ENCODE measurements at places on chromosomes 4 and X.

DNA sequence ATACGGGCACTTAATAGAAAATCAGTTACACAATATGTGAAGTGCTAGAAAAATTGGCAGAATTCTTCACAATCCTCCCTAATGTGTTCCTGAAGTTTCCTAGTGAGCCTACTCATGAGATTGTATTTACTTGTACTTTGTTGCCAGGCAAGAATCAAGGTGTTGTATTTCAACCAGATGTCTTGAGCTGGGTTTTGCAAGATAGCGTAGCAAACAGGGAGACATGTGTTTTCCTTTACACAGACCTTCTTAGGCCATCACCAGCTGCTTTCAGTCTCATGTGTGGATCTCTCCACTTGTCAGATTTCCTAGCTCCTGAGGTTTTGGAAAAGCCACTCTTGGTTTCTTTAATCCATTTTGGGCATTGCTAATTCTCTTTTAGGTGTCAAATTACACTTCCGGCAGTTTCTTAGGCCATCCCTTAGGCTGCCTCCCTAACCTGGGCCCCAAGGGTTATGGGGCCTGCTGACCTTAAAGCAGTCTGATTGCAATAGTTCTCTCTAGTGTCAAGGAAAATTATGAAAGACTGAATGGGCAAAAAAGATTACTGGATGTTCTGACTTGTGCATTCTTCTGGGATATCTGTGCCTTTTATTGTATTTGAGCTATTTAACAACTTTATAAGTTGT is 12.2 kb upstream of the EDA start:
- DNase-seq, result no peak

DNA sequence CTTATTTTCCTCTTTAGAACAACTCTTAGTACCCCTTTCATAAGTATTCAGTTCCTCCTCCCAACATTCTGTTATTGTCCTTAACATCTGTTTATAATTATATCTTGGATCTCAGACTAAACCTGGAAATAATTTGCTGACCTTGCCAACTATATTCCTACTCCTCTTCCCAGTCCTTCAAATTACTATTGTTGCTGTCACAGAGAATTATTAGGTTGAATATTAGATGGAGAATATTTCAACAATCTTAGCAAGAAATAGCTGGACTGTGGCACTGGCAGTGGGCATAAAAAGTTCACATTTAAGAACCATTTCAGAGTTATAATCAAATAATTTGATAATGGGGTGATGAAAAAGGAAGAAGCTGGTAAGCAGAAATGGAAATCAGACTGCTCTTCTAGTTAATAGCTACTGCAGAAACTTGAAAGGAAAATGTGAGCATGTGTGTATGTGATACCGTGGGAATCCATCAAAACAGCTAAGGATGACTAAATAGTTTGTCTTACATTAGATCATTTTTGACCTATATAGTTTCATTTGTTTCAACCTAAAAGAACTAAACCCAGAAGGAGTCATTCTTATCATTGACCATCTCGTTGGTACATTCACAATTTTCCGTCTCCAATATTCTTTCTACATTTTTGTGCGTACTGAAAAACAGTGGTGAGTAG is 43.3 kb upstream of the PRDM8 start:
- no peak for DNase-seq

DNA sequence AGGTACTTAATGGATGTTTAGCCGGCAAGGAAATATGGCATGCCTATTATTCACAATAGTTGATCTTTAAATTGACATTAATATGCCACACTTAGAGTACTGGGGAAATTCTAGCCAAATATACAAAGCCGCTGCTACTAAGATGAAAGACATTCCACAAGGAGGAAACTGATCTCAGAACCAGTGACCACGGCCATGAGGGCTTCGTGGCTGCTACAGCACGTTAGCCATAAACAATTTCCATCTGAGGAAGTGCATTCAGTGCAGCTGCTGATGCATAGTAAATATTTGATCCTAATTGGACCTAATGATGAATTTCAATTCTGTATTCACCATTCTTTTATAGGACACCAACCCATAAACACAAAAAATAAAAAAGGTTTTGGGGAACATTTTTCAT is 59.1 kb downstream of the SORBS2 start:
- no peak for DNase-seq

GRCh38 chr4:48103483-48104139 is 30.4 kb downstream of the TXK start:
- DNase-seq, result no peak

DNA sequence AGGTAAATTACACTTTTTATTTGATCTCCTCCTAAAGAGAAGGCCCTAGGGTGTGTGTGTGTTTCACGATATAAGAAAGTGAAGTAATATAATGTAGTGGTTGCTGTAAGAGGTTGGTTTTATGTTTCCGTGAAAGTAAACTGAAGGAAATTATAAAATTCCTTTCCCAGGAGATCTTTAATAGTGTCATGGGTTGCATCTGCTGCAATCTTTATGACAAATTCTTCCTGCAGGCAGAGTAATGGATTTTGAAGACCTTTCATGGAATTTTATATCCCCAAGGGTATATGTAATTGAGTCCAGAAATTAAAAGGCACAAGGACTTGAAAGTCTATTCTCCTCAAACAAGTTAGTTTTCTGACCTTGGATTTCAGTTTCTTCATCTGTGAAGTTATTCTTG is 538.6 kb downstream of the ANKRD50 start:
- no peak for DNase-seq

DNA sequence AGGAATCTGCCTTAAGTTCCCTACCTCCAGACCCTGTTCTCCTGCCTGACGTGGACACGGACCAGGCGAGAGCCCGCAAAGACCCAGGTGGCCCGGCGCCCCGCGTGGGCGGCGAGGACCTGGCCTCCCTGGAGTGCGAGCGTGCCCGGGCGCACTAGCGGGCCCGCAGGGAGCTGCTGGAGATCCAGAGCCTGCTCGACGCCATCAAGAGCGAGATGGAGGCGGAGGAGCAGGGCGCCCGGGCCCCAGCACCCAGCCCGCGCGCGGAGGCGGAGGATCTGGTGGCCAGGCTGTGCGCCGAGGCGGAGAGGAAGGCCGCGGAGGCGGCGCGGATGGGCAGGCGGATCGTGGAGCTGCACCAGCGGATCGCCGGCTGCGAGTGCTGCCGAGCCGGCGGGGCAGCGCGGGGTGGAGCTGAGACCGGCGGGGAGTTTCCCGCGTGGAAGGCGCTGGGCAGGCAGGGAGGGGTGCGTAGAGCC is 18.2 kb downstream of the MRFAP1 start:
- DNase-seq, result no peak

- no peak for DNase-seq
These were observed 29.4 kb downstream of the IRF2 start for GRCh38 chr4:184444953-184445309.

DNA sequence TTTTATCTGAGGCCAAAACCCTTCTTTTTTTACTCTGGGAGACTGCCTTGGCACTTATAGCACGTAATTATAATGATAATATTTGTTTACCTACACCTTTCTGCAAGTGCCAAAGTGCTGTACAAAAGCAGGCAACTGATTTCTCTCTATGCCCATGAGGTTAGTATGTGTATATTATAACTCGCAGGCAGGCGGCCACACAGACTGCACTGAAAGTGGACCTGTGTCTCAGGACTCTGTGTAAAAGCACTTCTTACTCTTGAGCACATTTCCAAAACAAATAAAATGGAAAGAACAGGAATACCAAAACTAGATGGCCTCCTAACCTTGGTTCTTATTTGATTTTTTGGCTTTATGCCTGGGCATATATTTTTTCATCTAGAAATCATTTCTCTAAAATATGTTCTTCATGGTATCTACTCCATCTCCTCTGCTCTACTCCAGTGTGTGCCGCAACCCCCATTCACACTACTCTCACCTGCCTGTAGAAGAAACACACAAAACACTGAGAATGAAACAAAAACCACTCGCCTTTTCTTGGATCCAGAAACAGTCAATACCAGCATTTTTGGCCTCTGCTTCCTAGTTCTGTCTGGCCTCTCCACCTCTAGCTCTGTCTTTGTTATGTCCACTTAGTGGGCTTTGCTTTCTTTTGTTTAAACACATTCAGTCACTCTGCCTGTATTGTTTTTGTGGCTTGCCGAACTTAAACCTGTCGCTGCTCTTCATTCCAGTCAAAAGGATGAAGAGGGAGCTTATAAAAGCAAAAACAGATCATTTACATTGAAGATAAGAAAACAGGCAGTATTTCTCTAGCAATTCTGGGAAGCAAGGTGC is 934.5 kb upstream of the TENM3 start:
- no peak for DNase-seq

DNA sequence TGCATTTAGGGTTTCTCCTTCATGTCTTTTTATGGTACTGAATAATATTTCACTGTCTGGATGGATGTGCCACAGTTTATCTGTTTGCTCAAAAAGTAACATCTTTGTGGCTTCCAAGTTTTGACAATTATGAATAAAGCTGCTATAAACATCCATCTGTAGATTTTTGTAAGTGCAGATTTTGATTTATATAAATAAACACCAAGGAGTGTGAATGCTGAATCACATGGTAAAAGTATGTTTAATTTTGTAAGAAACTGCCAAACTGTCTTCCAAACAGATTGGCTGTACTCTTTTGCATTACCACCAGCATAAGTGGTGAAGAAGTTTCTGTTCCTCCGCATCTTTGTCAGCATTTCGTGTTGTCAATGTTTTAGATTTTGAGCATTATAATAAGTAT is 158.7 kb upstream of the GIMD1 start:
- DNase-seq, result no peak

DNA sequence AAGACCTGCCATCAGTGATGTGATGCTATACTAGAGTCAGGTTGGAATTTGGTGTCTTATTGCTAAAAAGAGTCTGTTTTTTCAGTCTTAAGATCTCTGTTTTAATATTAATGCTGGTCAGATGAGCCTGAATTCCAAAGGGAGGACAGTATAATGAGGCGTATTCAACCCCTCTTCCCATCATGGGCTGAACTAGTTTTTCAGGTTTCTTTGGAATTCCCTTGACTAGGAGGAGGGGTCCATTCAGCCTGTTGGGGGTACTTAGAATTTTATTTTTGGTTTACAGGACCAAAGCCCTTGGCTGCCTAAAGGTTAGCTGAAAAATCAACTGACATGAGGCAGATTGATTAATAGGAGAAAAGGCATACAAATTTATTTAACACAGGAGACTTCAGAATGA is 24.1 kb upstream of the PI4K2B start:
- DNase-seq, result no peak

DNA sequence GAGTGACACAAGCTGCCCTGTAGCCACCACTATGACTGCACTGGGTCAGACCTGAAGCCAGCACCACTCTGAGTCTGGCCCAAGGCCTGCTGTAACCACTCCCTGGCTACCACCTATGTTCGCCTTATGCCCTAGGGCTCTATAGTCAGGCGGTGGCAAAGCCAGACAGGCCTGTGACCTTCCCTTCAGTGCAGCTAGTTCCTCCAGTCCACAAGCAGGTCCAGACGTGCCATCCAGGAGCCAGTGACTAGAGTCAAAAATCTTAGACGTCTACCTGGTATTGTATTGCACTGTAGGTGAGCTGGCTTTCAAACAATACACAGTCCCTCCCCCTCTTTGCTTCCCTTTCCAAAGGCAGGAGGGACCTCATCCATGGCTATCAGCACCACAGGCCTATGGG is 54.0 kb upstream of the RNF128 start:
- no peak for DNase-seq

DNA sequence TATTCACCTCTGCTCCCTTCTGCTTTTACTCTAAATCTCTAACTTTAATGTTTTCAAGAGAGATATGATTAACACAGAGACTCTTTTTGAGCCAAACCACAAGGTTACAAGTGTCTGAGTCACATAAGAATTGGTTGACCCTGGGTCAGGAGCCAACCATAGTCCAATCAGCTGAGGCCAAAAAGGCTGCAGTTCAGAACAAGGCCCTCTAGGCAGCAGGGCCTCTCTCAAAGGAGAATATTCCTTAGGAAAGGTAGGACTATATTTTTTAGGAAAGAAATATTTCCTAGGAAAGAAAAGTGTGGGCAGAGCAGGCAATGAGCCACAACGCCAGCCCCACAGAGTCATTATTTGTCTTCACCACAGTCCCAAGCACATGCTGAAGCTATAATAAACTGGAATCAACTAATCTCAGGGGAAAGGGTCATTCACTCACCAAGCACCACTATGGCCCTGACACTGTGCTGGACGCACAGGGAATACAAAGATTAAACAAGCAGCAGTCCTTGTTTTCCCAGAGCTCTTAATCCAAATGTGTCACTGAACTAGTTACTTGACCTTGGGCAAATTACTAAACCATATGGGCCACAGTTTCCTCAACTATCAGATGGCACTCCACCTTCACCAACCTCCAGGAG is 2.2 kb downstream of the ATP8A1 start:
- peak; percentile 25 for DNase-seq

GRCh38 chrX:67500617-67501016 is 43.2 kb upstream of the AR start:
- no peak for DNase-seq

GRCh38 chrX:22974616-22975015 is 25.1 kb upstream of the DDX53 start:
- DNase-seq, result no peak

- DNase-seq, result no peak
These were observed 37.6 kb downstream of the MAGEB5 start for GRCh38 chrX:26253526-26253925.

DNA sequence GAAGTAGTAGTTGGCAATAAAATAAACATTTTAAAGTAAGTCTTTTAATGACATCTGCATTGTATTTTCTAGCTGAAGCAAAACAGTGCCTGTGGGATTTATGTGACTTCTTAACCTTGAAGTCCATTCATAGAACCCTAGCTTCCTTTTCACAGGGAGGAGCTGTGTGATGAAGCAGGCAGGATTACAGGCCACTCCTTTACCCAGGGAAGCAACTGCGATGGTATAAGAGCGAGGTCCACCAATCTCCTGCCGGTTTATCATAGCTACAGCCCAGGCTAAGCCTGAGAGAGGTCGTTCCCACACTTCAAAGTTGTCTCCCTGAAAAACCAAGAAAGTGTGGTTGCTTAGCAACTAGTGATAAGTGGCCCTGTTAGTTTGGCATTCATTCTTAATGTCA is 7.0 kb downstream of the RPL36A start:
- DNase-seq, result no peak

- no peak for DNase-seq
These were observed 3.8 kb downstream of the ARHGAP10 start for GRCh38 chr4:147735413-147736301.

- no peak for DNase-seq
These were observed 33.5 kb downstream of the MAPK10 start for GRCh38 chr4:86326400-86326799.

DNA sequence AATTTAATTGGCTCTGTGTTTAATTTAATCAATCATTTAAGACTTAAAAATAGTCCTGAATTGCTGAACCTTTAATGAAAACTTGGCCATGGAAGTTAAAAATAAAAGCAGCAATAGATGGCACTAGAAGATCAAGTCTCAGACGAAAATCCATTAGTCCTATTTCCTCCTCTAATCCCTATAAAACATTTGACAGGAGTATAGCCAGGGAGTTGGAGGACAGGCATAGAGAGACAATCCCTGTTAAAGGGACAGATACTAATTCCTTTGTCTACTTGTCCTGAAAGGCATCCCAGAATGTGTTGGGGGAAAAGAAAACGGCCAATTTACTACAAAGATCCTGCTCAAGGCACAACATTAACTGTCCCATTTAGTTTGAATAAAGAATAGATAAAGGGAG is 276.3 kb upstream of the TACR3 start:
- DNase-seq, result no peak

GRCh38 chr4:155666344-155667221 is at the start of gene GUCY1A1:
GUCY1A1 (plus strand) TSS chr4:155666848; CDS start chr4:155696868, 30,020 bp downstream.
- no peak for DNase-seq
